ENCODE measurements at places on chromosomes 4 and X. TPM values are rescaled to one million over a fixed set of nuclear protein-coding genes. Genes with fewer than 3 reads are reported as not detected.
A peak's percentile ranks its signal among the peaks of the same experiment; 100 is the strongest.

RPS6KA6 gene
- 2.4 TPM for total RNA-seq

ADGRG4 gene
- 0.06 TPM for total RNA-seq

MUC7 gene
- not detected for total RNA-seq

MCTS1 gene
- 28.4 TPM for total RNA-seq

MAGEA9B gene
- total RNA-seq: not detected

FGFBP2 gene
- 5.6 TPM for total RNA-seq

HMX1 gene
- total RNA-seq: not detected

UGT2B17 gene
- not detected for total RNA-seq

SYNPO2 gene
- total RNA-seq: 38.9 TPM

ANXA3 gene
- total RNA-seq: 182 TPM

DNA sequence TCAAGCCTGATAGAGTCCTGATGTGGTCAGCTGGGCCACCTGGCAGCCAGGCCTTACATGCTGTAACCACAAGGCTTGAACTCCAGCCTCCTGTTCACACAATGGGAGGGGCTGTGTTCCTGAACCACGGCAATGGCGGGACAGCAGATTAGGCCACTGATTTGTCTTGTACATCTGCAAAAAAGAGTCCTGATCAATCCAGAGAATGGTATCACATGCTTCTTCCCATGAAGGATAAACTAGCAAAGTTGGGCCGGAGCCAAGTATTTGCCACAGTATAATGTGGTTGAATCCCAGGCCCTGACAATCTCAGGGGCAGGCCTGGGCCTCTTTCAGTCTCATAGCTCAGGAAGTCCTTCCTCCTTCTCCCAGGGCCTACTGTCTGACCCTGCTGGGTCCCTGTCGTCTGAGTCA, 2182.5 kb upstream of the AGA start:
- H3K36me3 ChIP-seq: no peaks in the 10 kb centered on the region
- H3K27me3 ChIP-seq: no peaks in the 10 kb centered on the region
- no peak for DNase-seq
- no peak overlapping the region for H3K27ac ChIP-seq

DNA sequence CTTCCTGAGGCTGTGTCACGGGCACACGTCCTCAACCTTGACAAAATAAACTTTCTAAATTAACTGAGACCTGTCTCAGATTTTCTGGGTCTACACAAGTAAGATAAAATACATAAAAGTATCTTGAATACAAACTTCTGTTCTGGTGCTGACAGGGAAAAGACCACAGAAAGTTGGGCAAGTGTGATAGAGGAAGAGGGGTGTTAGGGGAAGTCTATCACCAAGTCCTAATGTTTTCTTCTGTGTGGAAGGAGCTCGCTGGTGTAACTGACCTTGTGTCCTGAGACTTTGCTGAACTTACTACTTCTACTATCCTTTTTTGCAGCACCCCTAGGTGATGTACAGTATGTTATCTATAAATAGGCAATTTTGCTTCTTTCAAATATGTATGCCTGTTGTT, 97.0 kb upstream of the STIM2 start:
- H3K27ac ChIP-seq: no peak overlapping the region
- no peaks in the 10 kb centered on the region for H3K36me3 ChIP-seq
- no peak for DNase-seq
- no peak overlapping the region for H3K4me3 ChIP-seq
- H3K27me3 ChIP-seq: no peaks in the 10 kb centered on the region

DNA sequence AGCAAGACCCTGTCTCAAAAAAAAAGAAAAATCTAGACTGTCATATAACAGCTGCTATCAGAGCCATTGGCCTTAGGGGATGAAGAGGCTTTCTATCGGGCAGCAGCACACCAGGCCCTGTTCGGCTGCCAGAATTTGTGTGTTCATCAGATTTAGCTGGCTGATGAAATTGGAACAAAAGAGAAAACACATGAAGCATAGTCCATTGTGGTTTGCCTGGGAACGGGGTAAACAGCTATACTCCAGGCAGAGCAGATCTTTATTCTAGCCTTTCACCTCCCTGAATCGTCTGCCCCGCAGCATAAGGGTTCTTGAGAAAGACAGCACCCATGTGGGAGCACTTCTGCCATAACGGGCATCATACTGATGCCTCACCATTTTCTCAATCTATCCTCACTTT, 11.6 kb downstream of the TKTL1 start:
- no peak overlapping the region for H3K4me3 ChIP-seq
- H3K27ac ChIP-seq: no peak overlapping the region
- H3K4me1 ChIP-seq: no peaks in the 10 kb centered on the region
- no peak for DNase-seq
- no peaks in the 10 kb centered on the region for H3K27me3 ChIP-seq

DNA sequence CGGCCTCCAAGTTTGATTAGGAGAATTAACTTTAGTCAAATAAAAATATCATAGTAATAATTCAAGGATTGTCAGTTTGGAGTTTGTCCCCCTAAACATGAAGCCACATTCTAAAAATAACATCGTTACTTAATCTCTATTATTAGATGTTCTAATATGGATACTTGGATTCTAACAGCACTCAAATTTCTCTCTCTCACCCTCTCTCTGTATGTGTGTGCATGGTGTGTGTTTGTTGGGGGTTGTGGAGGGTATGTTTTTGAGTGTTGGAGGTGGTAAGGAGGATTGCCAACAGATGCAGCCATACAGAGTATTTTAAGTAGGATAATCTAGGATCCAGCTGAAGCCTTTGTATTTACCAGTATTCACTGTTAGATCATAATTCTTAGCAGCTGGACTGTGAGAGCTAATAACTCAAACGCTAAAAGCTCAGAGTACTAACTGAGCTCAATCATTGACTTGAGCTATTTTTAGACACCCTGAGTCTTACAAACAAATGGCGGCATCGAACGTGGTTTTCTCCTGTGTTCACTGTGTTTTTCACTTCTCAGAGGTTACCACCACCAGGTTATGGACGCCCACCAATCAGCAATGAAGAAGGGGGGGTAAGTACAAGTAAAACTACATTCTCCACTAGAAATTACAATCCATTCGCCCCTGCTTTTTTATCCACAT, 8.8 kb downstream of the ENAM start:
- DNase-seq: no peak
- H3K4me1 ChIP-seq: no peaks in the 10 kb centered on the region
- no peaks in the 10 kb centered on the region for H3K27me3 ChIP-seq
- peak overlapping the region; percentile 4 for H3K4me3 ChIP-seq

DNA sequence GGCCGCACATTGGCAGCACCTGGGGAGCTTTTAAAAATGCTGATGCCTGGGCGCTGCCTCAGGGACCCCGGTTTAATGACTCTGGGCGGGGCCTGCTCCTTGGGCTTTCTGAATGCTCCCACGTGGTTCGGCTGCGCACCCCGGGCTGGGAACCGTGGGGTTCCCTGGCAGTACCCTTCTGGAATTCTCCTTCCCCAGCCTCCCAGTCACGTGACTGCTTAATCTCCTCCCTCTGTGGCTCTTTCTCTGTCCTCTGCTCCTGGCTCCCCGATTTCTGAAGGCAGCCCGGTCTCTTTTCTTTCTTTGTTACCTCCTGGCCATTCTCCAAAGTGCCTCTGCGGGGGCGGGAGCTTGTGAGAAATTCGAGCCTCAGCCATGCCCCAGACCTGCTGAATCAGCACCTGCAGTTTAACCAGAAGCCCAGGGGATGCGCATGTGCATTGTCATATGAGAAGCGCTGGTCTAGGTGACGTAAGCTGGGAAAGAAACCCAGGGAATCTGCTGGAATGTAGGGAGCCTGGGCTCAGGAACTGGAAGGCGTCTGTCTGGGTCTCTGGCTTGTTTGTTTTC, 16.6 kb downstream of the CLCN4 start:
- no peaks in the 10 kb centered on the region for H3K36me3 ChIP-seq
- H3K27ac ChIP-seq: no peak overlapping the region
- no peaks in the 10 kb centered on the region for H3K27me3 ChIP-seq

- DNase-seq: no peak
- no peaks in the 10 kb centered on the region for H3K27me3 ChIP-seq
- peaks cover 8% of the 10 kb centered on the region for H3K4me1 ChIP-seq
- peak overlapping the region; percentile 87 for H3K27ac ChIP-seq
Observed at GRCh38 chrX:109732017-109732801, 848 bp downstream of the ACSL4 start.

- no peak overlapping the region for H3K27ac ChIP-seq
- H3K4me1 ChIP-seq: no peaks in the 10 kb centered on the region
- H3K27me3 ChIP-seq: no peaks in the 10 kb centered on the region
- DNase-seq: no peak
Observed at GRCh38 chr4:40283413-40283812, 51.7 kb upstream of the CHRNA9 start.

GRCh38 chr4:176875446-176875930, 82.8 kb upstream of the VEGFC start:
- no peaks in the 10 kb centered on the region for H3K4me1 ChIP-seq
- H3K27ac ChIP-seq: no peak overlapping the region
- H3K27me3 ChIP-seq: no peaks in the 10 kb centered on the region
- no peak for DNase-seq

DNA sequence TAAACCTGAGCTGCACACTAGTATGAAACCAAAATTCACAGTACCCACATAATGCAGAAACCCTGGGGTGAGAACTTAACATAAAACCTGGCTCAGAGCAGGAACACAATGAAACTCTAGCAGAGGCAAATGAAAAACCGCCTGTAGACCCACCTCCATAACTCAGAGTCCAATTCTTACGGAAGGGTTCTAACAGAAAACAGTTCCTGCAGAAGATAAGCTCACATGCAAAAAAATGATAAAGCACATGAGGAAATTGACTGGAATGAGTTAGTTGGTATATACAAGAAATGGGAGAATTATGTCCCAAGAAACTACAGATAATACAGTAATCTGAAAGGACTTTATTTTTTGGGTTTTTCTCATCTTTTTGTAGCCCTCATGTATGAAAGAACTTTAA, 14.7 kb downstream of the RTL9 start:
- H3K27me3 ChIP-seq: no peaks in the 10 kb centered on the region
- no peaks in the 10 kb centered on the region for H3K36me3 ChIP-seq
- no peak overlapping the region for H3K4me3 ChIP-seq
- no peaks in the 10 kb centered on the region for H3K4me1 ChIP-seq
- no peak overlapping the region for H3K27ac ChIP-seq

DNA sequence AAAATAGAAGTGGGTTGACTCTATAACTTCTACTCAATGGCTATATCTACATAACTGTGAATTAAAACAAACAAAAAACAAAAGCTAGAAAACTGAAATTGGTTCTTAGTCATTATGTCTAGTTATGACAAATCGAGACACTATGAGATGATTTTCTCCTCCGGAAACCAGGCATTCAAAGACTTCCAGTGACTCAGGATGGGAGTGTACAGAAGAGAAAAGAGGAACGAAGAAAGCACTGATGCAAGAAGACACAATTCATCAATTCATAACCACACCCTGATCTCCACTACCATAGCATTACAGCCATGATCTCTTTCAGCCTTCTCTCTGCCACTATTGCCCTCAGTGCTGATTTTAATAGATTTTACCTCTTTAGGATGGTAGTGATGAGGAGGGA, 253.6 kb downstream of the CBLL2 start:
- H3K27ac ChIP-seq: no peak overlapping the region
- no peaks in the 10 kb centered on the region for H3K27me3 ChIP-seq

- H3K36me3 ChIP-seq: no peaks in the 10 kb centered on the region
- H3K4me1 ChIP-seq: no peaks in the 10 kb centered on the region
- no peak for DNase-seq
- H3K27me3 ChIP-seq: no peaks in the 10 kb centered on the region
Observed at GRCh38 chr4:11765849-11766453, 337.3 kb upstream of the HS3ST1 start.

DNA sequence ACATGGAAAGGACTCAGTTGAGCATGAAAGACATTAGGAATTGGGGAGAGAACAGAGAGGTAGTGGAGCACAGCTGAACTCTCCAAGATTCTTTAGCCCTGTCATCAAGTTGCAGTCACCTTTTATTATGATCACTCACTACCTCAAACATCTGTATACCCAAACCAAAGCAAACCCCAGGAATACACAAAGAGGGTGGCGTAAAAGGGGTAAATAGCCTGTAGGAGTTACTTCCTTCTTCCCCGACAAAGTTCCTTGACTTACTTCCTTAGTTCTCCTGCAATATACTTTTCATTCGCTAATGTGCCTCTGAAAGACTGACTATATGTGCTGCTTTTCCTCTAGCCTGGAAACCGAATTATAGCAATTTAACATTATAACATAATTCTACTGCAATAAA, 159.9 kb downstream of the SPRY1 start:
- no peaks in the 10 kb centered on the region for H3K36me3 ChIP-seq
- peak overlapping the region; percentile 78 for H3K27ac ChIP-seq
- no peak for DNase-seq
- H3K27me3 ChIP-seq: no peaks in the 10 kb centered on the region

DNA sequence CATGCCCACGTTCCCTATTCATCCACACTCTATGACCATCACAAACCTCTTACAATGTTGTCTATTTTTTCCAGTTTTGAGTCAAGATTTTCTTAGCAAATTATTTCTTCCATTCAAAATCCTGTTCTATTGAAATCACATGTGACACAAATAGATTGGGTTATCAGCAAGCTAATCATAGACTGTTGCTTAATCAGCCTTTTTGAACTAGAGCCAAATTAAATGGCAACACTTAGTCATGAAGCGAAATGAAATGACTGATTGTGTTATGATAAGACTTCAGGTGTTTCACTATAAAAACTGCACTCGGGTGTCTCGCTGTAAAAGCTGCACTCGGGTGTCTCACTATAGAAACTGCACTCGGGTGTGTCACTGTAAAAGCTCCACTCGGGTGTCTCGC, 890.0 kb upstream of the FRG1 start:
- H3K27ac ChIP-seq: no peak overlapping the region

- no peaks in the 10 kb centered on the region for H3K4me1 ChIP-seq
- no peaks in the 10 kb centered on the region for H3K36me3 ChIP-seq
- no peak for DNase-seq
- H3K27ac ChIP-seq: no peak overlapping the region
Observed at GRCh38 chr4:56078866-56079265, 130.1 kb downstream of the CEP135 start.

- no peaks in the 10 kb centered on the region for H3K27me3 ChIP-seq
Observed at GRCh38 chr4:123743848-123744247, 347.3 kb downstream of the SPRY1 start.

DNA sequence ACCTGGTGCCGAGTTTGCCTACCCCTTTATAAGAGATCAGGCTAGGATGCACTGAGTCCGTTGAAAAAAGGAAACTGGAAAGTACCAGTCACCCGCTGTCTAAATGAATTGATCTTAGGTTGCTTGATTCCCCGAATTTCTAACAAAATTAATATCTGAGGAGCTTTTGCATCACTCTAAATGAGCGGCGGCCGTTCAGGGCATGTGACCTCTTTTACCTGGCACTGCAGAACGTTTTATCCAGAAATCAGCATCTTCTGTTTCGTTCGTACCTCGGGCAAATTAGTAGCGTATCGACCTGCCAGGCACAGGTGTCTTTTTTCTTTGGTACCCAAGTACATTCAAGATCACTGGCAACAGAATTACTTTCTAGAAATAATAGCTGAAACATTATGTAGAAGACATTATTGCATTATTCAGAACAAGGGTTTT, 876 bp downstream of the KLHL2 start:
- no peak for DNase-seq
- H3K4me3 ChIP-seq: peak overlapping the region; percentile 82
- peak overlapping the region; percentile 89 for H3K27ac ChIP-seq
- H3K27me3 ChIP-seq: no peaks in the 10 kb centered on the region

DNA sequence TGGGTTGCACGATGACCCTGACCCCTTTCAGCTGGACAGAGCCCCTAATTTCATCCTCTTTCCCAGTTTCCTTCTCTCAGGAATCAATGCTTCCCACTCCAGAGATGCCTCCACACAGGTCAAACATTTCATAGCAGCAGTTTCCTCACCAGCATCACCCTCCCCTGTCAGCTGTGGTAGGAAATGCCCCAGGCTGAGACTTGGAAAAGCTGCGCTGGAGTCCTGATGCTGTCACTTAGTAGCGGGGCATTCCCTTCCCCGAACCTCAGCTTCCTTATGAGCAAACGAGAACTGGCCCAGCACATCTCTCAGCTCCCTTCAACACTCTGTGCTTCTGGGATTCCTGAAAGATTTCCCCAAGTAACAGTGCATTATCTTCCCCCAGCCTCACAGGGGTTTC, 2.7 kb downstream of the GJB1 start:
- DNase-seq: no peak
- no peak overlapping the region for H3K27ac ChIP-seq
- no peaks in the 10 kb centered on the region for H3K36me3 ChIP-seq

All from upper lobe of right lung (tissue), 1 donor.